ENCODE measurements at places on chromosomes 12 and 14. TPM values are rescaled to one million over a fixed set of nuclear protein-coding genes. Genes with fewer than 3 reads are reported as not detected.

SLC39A5 gene
- total RNA-seq: not detected

CYP27B1 gene
- total RNA-seq: under 0.01 TPM

PRIMA1 gene
- total RNA-seq: 0.52 TPM

BIN2 gene
- total RNA-seq: 3.1 TPM

BDKRB1 gene
- total RNA-seq: not detected

YBX3 gene
- 172 TPM for total RNA-seq

LMNTD1 gene
- 0.52 TPM for total RNA-seq
